Pancreas (tissue), 10 donors: ENCODE measurements at places on chromosomes 1 and 21. TPM values are rescaled to one million over a fixed set of nuclear protein-coding genes. Genes with fewer than 3 reads are reported as not detected.

ARHGAP30 gene
- 0.43 TPM for total RNA-seq

- no peak for DNase-seq
These were observed 87.3 kb downstream of the HSF2BP start for GRCh38 chr21:43571976-43572375.

DNA sequence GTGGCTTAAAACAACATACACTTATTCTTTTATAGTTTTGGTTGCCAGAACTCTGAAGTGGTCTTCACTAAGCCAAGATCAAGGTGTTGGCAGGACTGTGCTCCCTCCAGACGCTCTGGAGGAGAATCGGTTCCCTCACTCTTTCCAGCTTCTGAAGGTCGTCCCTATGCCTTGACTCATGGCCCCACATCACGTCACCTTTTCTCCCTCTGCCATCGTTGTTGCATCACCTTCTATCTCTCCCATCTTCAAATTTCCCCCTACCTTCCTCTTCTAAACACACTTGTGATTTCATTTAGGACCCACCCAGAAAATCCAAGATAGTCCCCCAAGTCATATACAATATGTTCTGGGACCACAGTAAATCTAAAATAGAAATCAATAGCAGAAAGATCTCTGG, 12.4 kb downstream of the HHIPL2 start:
- no peak for DNase-seq

DNA sequence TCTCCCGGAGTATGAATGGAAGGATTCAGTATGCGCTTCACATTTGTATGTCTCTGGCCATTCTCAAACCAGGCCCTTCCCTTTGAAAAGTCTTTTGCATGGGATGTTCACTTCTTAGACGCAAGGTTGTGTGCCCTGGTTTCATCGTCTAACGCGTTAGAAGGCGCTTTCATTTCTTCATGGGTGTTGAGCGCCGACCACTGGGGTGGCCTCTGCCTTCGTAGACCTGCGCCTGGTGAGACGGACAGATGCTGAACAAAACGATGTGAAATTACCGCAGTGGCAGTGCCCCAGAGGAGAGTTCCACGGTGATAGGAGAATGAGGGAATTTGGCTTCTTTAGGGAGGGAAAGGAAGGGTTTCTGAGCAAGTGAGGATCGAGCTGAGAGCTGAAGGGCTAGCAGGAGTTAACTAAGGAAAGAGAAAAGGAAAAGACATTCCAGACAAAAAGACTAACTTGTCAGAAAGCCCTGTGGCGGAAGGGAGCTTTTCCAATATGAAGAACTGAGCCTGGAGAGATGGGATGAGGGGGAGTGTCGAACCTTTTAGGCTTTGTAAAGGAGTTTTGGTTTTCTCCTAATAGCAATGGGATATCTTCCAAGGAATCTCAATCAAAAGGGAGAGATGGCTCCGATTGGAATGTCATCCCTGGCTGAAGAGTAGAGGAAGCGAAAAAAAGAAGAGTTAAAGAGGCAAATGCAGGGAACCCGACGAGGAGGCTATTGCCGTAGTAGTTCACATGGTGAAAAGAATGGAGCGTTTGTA, 951 bp downstream of the GGPS1 start:
- DNase-seq: no peak

GRCh38 chr1:30229960-30230359, 493.4 kb downstream of the MATN1 start:
- DNase-seq: no peak

SYCP1 gene
- total RNA-seq: not detected

ALX3 gene
- total RNA-seq: not detected

GRCh38 chr1:204408074-204408507, 3.5 kb downstream of the PPP1R15B start:
- DNase-seq: no peak

DNA sequence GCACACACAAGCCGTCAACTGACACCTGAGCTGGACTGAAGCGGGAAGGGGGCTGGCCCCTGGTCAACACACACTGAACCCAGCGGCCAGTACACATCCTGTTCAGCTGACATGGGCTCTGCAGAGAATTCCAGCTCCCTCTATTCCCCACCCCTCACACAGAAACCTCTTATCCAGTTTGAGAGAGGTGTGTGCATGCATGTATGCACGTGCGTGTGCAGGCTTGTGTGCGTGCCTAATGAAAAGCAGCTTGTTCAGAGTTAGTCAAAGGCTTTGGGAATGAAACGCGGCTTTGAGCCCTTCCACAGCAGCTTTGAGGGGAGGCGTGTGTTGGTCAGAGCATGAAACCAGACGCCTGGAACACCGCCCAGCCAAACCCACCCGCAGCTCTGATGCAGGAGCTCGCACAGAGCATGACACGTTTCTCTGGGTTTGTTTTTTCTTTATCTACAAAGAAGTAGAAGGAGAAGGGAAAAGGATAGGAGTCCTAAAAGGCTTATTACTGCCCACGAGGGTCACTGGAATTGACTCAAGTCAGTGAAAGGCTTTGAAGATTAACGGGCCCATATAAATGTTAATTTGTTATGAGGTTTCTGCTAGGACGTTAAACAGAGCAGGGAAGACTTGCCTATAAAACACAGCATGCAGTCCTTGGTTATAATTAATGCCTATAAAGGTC, 184.2 kb downstream of the ETS2 start:
- no peak for DNase-seq

- DNase-seq: no peak
These were observed 1.4 kb downstream of the ORC1 start for GRCh38 chr1:52402860-52403240.

- DNase-seq: no peak
These were observed 408.4 kb upstream of the PTBP2 start for GRCh38 chr1:96313216-96313615.

DNA sequence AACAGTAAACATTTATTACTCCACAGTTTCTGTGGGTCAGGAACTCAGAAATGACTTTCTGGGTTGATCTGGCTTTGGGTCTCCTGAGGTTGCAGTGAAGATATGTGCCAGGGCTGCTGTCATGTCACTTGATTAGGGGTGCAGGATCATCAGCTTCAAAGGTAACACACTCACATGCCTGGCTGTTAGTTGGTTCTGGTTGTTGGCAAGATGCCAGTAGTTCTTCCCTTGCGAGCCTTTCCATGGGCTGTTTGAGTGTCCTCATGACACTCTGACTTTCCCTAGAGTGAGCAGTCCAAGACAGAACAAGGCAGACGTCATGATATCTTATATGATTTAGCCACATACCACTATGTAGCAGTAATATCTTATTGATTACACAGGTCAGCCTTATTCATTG, 1.8 kb downstream of the SWT1 start:
- no peak for DNase-seq

A3GALT2 gene
- not detected for total RNA-seq

GRCh38 chr1:235640580-235640979, 9.0 kb downstream of the GNG4 start:
- no peak for DNase-seq

NEXN gene
- total RNA-seq: 6.7 TPM

- peak; percentile 65 for DNase-seq
These were observed at the start of gene S100A10 for GRCh38 chr1:151993734-151994496. Gene S100A10 (minus strand): TSS chr1:151993859. CDS start chr1:151986230, 7,629 bp downstream.

- no peak for DNase-seq
These were observed 3.7 kb upstream of the SDC3 start for GRCh38 chr1:30912224-30912623.

DNA sequence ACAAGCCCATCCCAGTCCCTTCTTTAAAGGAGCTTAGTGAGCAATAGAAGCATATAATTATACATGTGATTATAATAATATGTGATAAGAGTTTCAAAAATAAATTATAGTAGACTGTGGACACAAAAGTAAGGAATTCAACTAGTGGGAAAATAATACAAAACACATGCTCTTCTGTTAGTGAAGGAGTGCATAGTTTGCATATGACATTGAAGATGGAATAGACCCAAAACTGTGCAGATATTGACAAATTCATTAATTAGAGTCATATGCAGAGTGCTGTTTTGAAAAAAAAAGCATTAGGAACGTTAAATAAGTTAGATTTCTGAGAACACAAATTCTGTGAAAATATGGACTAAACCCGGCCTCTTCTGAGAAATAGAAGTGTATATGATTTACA, 278.8 kb downstream of the ASTN1 start:
- DNase-seq: no peak
